DMS79 treated with DMSO at 0.1 percent for 48 hours (cell line): ENCODE measurements at places on chromosomes 5 and 9.

DNA sequence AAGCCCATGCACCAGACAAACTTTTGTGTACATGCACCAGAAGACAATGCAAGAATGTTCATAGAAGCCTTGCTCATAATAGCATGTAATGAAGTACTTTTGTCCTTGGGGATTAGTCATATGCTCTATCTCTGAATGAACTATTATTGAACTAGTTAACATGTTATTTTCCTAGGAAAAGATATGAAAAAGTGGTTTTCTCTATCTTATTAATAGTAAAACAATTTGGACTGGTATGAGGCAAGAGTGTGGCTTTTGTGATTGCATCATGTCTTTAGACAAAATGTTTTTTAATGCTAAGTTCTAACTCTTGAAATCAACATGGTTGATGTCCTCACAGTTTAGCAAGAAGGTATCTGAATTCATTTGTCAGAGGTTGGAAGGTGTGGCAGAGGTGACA is 55.7 kb upstream of the SPDL1 start:
- no peak for DNase-seq

DNA sequence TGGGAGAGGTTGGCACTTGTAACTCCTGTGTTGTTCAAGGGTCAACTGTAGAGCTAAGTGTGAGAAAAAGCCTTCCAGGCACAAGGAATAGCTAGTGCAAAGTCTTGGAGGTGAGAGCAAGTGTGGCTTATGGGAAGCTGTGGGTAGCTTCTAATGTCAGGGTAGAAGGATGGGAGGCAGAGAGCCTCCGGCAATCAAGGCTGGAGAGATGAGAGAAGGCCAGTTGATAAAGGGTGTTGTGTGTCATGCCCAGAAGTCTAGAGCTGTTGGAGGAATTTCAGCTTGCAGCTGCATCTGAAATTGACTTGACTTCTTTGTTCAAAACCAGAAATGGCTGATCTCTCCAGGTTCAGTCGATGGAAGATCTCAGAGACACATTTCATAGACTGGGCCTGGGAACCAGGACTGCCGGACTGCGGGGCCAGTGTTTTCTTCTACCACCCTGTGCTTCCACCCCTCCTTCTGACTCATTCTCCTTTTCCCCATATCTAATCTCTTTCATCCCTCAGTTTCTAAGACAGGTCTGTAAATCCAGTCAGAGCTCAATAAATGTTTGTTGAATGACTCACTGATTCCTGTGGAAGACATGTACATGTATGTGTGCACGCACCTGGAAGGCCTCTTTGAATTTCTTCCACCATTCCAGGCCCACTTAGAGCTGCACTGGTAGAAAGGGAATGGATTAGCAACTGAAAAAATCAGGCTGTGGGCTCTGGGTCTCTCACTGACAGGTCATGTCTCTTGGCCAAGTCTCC is 67.8 kb upstream of the KLF4 start:
- DNase-seq = no peak

- no peak for DNase-seq
Observed at GRCh38 chr9:18422296-18423036, 51.5 kb upstream of the ADAMTSL1 start.

DNA sequence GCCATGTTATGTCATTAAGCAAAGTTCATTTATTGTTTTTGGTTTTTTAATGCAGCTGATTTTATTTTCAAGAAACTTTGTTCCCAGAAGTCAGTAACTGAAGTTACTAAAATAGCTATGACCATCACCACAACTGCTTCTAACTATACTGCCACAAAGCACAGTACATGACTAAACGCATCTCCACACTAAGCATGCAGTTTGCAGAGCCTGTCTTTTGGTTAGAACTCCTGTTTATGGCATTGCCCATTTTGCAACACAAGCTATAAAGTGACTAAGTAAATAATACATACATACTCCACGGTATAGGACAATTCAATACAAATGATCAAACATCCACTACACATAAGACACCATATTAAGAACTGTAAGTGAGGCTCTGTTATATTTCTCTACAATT is 109.7 kb downstream of the MLLT3 start:
- no peak for DNase-seq

GRCh38 chr9:69030851-69031645 is 4.5 kb upstream of the FXN start:
- DNase-seq = no peak

DNA sequence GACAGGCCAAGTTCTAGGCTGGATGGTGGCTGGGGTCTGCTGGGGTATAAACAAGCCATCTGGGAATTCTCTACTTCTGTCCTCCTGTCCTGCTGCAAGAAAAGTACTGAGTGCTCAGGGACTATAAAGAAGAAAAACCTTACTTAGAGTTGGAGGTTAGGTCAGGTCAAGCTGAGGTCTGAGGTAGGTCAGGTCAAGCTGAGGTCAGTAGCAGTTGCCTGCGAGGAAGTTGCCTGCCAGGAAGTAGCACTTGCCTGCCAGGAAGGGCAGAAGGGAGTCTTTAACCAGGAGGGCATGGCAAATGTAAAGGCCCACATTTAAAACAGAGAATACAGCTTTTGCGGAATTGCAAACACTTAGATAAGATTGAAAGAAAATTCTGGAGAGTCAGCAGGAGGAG is 51.3 kb upstream of the PRLR start:
- no peak for DNase-seq

- peak; percentile 5 for DNase-seq
Observed at GRCh38 chr5:139561655-139562451, 714 bp downstream of the UBE2D2 start.

DNA sequence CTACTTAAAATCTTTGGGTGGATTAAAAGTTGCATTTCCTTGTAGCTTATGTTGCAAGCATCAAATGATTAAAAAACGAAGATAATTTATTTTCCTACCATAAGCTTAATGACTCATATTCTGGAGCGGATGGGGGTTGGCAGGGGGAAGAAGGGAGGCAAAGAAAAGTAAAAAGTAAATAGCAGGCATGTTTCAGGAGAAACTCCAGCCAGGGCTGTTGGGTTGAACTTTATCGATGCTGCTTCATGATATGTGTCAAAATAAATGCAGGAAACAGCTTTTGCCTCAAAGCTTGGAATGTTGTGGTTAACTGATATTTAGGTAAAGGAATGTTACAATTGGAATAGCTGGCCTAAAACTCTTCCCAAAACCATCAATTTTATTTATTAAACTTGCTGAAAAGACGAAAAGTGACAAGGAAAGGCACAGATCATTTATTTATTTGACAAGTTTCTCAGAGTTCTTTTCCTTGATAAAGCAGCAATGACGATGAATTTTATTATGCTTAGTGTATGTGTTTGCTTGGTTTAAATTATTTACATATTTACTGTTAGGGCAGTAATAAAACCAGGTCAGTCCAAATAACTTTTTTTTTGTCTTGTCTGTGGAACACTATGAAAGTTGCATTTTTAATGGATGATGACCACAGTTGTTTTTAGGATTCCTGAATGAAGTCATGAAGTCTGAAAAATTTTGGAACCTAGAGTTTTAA is 177.9 kb downstream of the PCSK1 start:
- DNase-seq = no peak

GRCh38 chr9:120235081-120235480 is 344.9 kb downstream of the CDK5RAP2 start:
- DNase-seq = no peak

DNA sequence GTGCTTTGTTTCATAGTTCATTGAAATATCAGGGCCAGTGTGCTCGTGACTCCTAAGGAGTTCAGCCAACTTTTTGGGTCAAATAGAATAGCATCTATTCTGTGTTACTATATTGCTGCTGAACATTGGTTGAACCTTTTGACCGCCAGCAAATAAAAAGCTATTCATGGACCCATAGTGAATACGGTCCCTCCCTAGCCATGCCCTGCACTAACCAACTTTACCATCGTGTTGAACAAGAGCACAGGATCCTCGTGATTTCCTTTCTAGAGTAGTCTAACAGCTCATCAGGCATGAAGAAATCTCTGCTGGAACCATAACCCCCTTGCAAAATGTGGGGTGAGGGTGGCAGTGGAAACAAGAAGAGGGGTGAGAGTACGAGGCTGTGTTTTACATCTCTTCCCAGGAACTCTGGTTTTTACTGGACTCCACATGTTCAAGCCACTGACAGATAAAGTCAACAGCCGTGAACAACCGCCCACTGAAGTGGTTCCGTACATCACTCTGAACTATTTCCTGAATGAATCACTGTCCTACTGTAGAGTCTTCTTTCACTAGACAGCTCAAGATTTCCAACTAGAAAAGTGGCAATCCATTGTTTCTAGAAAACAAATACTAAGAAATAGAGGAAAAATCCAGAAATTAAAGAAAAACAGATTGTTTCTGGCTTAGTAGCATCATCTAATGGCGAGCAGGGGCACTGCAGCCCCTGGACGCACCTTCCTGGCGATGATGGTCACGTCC is 70.1 kb upstream of the SPATA31E1 start:
- no peak for DNase-seq

- DNase-seq = peak; percentile 44
Observed at GRCh38 chr5:116572350-116573278, 2.0 kb downstream of the SEMA6A start.

DNA sequence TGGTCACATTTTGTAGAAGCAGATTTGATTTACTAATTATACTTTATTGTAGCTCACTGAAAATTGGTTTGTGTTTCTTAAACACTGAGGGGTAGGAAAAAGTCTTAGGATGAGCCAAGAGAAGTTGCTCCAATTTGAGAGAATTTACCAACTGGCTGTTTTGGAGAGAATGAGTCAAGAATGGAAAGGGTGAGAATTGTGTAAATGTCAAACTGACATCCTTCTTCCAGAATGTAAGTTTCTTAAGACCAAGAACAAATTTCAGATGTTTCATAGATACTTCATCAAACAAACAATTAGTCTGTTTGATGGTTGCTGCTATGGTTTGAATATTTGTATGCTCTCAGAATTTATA is 106.2 kb upstream of the TXNDC8 start:
- DNase-seq = no peak

DNA sequence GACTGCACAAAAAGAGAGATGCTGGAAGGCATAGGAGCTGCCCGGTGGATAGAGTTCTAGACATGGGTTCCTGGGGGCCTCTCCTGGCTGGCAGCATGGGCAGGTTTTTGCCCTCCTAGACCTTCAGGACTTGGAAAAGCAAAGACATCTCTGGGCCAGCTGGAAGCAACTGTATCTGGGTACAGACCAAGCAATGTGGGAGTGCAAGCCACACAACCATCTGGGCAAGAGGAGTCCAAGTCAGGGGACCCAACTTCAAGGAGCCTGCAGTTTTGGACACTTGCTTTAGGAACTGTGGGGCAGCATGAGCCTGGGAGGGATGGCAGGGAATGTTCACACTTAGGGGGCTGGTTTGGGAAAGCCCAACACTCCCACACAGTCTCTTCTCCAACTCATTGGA is 323.3 kb downstream of the GADD45G start:
- DNase-seq = no peak

GRCh38 chr5:86765778-86766502 is 148.2 kb downstream of the COX7C start:
- DNase-seq = no peak

- no peak for DNase-seq
Observed at GRCh38 chr5:23318960-23319359, 188.4 kb upstream of the PRDM9 start.

DNA sequence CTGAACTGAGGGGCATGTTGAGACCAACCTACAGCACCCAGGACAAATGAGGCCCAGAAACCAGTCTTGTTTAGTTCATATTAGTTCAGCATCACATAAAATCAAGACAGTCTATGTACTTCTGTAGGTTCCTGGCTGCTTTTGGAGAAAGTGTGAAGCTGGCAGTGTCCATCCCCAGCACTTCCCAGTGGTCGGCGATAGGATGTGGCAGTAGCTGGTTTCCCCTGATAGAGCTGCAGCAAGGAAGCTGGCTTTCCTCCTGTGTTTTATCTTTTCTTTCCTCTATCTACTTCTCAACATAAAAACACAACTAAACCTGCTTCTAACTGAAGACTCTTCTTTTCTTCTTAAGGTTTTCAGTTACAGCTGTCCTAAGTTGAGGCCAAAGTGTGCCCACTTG is 43.0 kb upstream of the SLC46A2 start:
- DNase-seq = no peak

DNA sequence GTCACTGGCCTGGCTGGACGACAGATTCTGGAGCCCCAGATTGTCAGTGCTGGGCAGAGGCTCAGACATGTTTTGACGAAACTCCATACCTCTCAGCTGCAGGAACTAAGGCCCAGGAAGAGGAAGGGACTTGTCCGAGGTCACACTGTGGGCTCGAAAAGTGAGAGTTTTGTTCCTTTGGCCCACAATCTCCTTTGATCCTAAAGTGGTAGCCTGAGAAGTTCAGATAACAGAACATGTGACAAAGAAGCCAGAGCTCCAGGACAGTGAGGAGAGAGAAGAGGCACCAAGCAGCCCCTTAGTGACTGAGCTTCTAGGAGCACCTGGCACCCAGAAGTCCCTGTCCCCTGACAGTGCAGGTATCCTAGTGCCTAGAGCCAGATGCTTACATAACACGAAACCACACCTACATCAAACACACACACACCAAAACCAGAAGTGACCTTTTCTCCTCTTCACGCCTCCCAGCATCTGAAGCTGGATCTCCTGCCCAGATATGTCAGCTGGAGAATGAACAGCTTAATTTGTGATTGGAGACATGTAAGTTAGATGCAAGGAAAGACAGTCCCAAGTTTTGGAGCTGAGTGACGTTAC is 88.9 kb downstream of the ADRB2 start:
- no peak for DNase-seq

DNA sequence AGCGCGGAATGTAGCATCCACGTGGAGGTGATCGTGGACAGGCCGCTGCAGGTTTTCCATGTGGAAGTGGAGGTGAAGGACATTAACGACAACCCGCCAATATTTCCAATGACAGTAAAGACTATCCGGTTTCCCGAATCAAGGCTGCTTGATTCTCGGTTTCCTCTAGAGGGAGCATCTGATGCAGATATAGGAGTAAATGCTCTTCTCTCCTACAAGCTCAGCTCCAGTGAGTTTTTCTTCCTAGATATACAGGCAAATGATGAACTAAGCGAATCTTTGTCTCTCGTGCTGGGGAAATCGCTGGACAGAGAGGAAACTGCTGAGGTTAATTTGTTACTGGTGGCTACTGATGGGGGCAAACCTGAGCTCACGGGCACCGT is 598 bp downstream of the PCDHA2 start:
- DNase-seq = no peak

DNA sequence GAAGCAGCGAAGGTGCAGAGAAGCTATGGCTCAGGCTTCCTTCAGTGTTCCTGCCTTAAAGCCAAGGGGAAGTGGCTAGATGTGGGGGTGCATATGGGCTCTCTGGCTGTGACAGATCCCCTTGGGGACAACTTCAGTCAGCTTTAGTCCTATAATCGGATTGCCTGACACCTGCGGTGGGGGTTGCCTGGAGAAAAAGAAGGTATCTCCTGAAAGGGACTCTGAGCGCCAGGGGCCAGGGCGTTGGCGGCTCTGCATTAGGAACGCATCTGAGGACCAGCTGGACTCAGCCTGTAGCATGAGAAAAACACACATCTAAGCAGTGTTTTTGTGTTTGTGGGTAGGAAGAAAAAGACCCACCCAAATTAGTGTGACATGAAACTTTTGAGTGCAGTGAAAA is 84.3 kb upstream of the OTULINL start:
- DNase-seq = no peak

- DNase-seq = no peak
Observed at GRCh38 chr5:28927559-28928326, 1889.4 kb upstream of the CDH9 start.
